ENCODE measurements at places on chromosomes 4 and X. TPM values are rescaled to one million over a fixed set of nuclear protein-coding genes. Genes with fewer than 3 reads are reported as not detected.

DNA sequence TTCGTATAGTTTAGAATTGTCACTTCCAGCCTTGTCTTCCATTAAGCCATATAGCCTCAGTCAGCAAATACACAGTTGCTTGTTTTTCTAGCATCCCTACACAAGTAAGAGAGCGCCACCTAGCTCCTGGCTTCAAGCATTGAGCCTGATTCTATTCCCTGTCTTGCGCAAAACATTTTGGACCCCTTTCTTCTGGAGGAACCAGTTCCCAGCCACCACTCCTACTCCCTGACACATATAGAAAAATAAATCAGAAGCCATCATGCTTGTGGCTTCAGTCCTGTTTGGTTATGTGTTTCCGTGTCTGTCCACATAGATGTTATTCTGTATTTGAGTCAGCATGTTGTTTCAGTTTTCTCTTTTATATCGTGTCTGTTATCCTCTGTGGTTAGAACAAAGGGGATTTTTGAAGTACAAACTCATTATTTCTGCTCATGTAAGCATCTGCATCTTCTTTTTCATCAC is 59.9 kb downstream of the GK start:
- peak; percentile 26 for DNase-seq

DNA sequence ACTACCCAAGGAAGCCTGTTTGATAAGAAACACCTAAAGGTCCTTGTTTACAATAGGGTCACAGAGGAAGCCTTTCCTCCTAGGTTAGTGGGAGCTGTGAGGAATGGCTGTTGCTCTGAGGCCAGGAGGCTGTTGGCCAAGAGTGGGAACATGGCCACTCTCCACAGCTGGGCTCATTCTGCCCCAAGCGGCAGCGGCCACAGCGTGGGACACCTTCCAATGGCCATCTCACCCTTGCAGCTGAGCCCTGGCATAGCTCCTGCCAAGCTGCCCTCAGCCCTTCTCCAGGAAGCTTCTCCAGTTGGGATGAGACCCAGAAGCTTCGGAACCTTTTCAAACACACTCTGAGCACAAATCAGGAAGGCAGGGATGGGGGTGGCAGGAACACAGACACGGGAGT is 111.8 kb upstream of the MAP3K15 start:
- DNase-seq = no peak

- DNase-seq = peak; percentile 76
Observed at GRCh38 chr4:81921751-81922159, 450.0 kb upstream of the RASGEF1B start.

DNA sequence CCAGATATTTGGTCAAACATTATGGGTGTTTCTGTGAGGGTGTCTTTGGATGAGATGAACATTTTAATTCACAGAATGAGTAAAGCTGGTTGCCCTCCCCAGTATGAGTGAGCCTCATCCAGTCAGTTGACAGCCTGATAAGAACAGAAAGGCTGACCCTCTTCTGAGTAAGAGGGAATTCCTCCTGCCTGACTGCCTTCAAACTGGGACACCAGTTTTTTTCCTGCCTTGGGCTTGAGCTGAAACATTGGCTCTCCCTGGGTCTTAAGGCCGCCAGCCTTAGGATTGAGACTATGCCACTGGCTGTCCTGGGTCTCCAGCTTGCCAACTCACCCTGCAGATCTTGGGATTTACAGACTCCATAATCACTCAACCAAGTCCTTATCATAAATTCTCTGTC is 14.5 kb upstream of the MAML3 start:
- no peak for DNase-seq

DNA sequence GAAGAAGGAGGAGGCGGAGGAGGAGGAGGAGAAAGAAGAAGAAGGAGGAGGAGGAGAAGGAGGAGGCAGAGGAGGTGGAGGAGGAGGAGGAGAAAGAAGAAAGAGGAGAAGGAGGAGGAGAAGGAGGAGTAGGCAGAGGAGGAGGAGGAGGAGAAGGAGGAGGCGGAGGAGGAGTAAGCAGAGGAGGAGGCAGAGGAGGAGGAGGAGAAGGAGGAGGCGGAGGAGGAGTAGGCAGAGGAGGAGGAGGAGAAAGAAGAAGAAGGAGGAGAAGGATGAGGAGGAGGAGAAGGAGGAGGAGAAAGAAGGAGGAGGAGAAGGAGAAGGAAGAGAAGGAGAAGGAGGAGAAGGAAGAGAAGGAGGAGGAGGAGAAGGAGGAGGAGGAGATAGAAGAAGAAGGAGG is 19.9 kb downstream of the MRFAP1 start:
- no peak for DNase-seq

- no peak for DNase-seq
Observed at GRCh38 chr4:87895964-87896621, 63.3 kb downstream of the MEPE start.

DNA sequence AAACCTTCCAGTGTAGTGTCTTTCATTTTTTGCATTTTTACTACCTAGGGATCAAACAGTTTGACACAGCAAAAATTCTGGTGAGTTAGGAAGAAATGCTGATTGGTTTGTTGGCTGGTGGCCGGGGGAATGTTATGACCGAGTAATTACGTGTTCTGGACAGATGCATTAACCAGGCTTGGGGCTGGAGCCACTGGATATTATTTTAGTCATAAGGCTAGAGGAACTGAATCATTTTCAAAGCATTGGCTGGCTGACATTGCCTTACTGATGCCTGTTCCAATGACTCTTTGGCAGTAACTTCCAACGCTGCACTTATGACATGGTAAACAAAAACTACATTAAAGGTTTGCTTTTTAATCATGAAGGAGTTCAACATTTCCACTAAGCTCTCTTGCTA is 84.6 kb downstream of the FBXO8 start:
- no peak for DNase-seq

- no peak for DNase-seq
Observed at GRCh38 chr4:85642356-85643100, 167.6 kb downstream of the ARHGAP24 start.

DNA sequence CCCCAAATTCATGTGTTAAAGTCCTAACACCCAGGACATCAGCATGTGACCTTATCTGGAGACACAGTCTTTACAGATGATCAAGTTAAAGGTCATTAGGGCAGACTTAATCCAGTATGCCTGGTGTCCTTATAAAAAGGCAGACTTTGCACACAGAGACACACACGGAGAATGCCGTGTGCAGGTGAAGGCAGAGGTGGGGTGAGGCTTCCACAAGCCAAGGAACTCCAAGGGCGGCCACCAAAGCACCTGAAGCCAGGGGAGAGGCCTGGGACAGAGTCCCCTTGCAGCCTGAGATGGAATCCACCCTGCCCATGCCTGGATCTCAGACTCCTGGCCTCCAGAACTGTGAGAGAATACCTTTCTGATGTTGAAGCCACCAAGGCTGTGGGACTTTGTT is 26.1 kb upstream of the SORCS2 start:
- DNase-seq = no peak

DNA sequence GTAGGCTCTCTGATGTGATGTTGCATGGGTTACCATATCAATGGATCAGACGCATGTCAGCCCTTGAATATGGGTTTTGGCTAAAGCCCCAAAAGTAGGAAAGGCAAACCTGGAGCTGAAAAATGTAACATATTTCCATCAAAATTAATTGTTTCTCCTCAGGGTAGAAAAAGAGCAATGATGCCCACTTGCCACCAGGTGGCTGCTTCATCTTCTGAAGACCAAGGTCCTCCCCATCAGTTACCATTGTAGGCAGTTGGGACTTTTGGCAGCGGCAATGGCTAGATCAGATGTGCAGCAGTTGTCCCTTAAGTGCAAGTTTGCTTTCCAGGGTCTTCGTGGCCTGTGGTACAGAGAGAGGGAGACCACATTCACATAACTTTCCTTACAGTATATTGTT is 118.2 kb downstream of the NAF1 start:
- no peak for DNase-seq

GRCh38 chr4:8427761-8428287 is 12.7 kb downstream of the ACOX3 start:
- DNase-seq = peak; percentile 51

GRCh38 chr4:99201690-99202089 is 17.4 kb downstream of the ADH6 start:
- DNase-seq = peak; percentile 72

DNA sequence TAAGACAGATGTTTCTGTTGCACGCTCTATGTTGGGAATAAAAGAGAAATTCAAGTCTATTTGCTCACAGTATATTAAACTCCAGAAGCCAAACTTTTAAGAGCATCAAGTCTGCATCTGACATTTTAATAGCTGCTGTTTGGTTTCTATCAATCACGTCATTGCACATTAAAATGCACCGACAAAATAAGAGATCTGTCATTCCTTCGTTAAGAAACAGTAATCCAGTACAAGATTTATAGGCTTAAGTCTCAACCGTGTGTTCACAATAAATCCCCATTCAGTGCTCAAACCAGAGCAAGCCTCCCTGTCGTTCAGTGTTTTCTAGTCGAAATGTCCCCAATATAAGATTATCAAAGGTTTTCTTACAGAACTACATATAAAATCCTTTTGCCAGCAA is 89.0 kb upstream of the BMPR1B start:
- DNase-seq = no peak

DNA sequence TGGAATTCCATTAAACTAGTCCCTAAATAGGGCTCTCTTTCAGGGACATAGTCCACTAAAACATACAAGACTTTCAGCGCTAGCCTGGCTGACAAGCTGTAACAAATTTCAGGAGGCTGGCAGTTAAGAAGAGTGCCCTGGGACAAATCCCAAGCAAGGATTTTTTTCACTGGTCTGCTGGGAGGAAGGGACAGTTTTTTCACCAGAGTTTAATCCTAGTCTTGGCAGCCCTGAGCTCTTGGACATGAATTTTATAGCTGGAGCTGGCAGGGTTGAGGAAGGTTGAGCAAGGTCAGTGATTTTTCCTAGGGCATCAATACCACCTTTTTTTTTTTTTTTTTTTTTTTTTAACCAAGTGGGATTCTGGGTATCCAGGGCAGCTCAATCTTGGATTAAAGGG is 184.4 kb downstream of the SH2D1A start:
- DNase-seq = no peak

DNA sequence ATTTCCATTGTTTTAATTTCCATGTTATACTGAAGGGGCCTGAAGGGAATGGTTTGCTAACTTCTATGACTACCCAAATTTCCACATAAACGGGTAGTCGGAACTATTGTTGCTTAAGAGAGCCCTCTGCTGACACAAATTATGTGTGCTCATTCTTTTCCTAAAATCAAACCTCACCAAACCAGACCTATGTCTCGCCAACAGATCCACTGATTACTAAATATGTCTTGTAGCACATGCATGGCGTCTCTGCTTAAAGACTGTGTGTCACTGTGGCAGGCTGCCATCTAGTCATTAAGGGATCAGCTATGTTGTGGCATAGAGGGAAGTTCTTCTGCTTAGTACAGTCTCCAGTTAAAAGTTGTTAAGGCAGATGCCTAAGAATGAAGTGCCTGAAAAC is 25.1 kb downstream of the PIR start:
- DNase-seq = peak; percentile 45

- DNase-seq = no peak
Observed at GRCh38 chrX:47585273-47585672, 3.0 kb downstream of the TIMP1 start.

- peak; percentile 74 for DNase-seq
Observed at GRCh38 chr4:128810871-128811570, 1.5 kb downstream of the JADE1 start.

Gene RTL5
- total RNA-seq = 3.9 TPM

Gene TIMP1
- total RNA-seq = 51.4 TPM

Gene OPN1MW2
- not detected for total RNA-seq

Gene HERC5
- total RNA-seq = 2.1 TPM

Gene HSFX4
- not detected for total RNA-seq

Gene NLGN4X
- 4.3 TPM for total RNA-seq

Gene ETDA
- not detected for total RNA-seq
